ENCODE measurements at places on chromosomes 3 and 15.

DNA sequence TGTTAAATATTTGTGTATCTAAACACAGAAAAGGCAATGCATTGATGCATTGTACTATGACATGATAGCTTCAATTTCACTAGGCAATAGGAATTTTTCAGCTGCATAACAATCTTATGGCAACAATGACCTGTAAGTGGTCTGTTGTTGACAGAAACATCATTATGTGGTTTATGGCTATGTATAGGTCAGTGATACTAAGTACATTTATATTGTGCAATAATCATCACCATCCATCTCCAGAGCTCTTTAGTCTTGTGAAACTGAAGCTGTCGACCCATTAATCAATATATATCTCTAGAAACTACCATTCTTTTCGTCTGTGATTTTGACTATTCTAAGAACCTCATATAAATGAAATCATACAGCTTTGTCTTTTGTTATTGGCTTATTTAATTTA lies 200.1 kb upstream of the ZNF717 start:
- no peak for DNase-seq

GRCh38 chr3:56624725-56625124 lies 58.3 kb downstream of the TASOR start:
- no peak for DNase-seq

DNA sequence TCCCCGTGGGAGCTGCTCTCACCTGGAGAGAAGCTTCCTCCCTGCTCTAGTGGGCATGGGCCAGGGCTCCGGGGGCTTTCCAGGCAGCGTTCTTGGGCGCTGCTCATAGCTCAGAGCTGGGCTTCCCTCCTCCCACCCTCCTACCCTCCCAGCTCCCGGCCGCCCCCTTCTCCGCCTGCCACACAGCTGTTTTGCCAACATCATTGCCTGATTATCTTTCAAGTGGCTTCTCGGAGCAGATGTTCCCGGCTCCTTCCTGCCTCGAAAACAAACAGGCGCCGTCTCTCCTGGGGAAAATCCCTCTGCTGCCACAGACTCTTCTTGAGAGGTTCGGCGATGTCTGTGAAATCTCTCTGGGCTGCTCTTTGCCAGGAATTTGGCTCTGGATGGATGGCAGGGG lies 195.6 kb downstream of the RPLP1 start:
- DNase-seq = peak; percentile 34

GRCh38 chr3:66656609-66657008 lies 155.8 kb upstream of the LRIG1 start:
- DNase-seq = no peak

DNA sequence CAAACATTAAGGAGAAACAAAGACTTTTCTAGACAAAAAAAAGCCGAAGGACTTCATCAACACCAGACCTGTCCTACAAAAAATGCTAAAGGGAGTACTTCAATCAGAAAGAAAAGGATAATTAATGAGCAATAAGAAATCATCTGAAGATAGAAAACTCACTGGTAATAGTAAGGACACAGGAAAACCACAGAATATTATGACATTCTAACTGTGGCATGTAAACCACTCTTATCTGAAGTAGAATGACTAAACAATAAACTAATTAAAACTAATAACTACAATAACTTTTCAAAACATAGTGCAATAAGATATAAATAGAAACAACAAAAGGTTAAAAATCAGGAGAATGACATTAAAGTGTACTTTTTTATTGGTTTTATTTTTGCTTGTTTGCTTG lies 584.5 kb upstream of the CCDC54 start:
- DNase-seq = no peak

DNA sequence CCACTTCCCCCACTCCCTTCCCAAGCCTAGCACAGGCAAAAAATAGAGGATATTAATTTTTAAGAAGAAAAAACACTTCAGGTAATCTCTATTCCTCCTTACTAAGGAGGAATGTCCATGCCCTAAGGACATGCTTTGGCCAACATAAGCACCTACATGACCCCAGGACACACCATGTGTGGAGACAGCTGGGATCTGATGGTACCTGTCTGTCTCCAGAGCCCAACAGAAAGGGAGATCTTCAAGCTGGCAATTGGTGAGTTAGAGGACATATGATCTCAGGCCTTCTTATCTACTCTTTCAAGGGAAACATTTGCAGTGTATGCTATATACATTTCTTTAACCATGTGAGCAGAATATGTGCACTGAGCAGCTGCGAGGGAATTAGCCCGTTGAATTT lies 7.0 kb downstream of the TM4SF4 start:
- no peak for DNase-seq

GRCh38 chr3:119524931-119525662 lies 26.8 kb downstream of the TIMMDC1 start:
- no peak for DNase-seq

DNA sequence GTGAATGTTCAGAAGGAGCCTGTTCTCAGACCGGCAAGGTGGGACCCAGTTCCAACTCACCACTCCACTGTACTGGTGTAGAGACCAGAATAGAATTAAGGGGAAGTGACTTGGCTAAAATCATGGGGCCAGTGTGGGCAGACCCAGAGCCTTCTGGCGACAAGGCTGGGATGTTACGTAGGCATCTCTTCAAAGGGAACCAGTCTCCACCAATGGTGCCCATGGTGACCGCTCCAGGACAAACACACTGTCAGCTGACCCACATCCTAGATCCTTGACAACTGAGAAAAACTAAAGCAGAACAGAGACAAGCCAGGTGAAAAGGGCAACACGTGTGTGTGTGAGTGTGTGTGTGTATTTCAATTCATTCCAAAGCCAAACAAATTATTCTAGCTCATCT lies 321.7 kb upstream of the FRG2C start:
- DNase-seq = no peak

DNA sequence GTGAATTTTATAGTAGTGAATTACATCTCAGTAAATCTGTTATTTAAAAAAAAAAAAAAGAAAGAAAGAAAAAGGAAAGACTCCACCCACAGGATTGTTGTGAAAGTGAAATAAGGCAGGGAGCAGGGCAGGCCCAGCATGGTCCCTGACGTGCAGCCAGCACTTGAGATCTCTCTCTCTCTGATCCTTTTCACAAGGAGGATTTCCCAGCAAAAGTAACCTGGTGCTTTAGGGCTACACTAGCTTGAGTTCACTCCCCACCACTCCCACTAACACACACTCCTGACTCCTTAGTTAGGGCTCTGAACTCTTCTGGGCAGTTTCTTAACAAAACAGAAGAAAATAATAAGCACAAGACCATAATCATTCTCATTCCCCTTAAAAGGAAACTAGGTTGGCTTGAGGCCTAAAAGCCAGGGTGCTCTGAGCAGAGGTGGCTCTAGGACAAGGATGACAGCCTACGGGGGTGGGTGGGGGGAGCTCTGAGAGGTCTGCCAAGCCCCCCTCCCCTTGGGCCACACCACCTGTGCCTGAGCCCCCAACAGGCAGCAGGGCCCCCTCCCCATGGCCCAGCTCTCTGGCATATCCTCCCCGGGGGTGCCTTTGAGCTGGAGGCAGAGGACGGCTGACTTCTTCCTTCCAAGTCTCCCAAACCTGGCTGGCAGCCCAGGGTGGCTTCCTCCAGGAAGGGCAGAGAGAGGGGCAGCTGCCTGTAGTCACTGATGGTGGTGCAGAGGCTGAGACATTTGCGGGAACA lies 856 bp downstream of the TMEM40 start:
- no peak for DNase-seq

GRCh38 chr3:129077222-129077621 lies 16.6 kb downstream of the GP9 start:
- DNase-seq = no peak

- DNase-seq = no peak
Measured at GRCh38 chr15:43465100-43465499, 27.9 kb downstream of the TP53BP1 start.

- DNase-seq = no peak
Measured at GRCh38 chr3:150030841-150031240, 60.1 kb upstream of the PFN2 start.

GRCh38 chr3:2958551-2958950 lies 151.6 kb downstream of the IL5RA start:
- no peak for DNase-seq

- no peak for DNase-seq
Measured at GRCh38 chr15:96849271-96849900, 518.9 kb downstream of the NR2F2 start.

DNA sequence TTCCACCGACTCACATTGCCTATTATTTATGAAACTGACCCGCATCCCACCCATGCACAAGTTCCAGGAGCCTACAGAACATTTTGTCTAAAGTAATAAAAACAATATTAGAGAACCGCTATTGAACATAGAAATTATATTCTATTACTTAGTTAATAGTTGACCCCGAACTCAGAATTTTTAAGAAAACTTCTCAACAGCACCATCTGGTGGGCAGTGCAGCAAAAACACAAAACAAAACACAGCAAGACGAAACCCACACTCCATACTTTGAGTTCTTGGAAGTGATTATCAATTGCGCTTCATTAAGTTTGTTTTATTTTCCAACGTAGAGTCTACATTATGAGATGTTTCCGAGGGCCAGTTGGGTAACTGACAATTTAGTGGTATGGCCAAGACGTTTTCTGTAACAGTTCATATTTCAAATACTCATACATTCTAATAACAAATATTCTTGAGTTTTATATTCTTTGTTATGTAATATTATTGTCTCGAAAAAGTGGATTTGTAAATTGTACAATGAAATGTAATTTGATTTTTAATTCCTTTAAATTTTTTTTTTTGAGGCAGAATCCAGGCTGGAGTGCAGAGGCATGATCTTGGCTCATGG lies 24.0 kb upstream of the C3orf70 start:
- no peak for DNase-seq

DNA sequence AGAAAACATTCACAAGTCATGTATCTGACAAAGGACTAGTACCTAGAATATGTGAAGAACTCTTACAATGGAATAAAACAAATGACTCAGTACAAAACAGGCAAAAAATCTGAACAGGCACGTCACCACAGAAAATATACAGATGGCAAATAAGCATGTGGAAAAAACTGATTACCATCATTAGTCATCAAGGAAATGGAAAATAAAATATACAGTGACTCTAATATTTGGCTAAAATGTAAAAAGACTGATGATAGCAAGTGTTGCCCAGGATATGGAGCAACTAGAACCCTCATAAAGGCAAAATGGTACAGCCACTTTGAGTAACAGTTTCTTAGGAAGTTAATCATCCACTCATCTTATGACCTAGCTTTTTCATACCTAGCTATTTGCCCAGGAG lies 95.8 kb upstream of the ABHD17C start:
- DNase-seq = no peak

DNA sequence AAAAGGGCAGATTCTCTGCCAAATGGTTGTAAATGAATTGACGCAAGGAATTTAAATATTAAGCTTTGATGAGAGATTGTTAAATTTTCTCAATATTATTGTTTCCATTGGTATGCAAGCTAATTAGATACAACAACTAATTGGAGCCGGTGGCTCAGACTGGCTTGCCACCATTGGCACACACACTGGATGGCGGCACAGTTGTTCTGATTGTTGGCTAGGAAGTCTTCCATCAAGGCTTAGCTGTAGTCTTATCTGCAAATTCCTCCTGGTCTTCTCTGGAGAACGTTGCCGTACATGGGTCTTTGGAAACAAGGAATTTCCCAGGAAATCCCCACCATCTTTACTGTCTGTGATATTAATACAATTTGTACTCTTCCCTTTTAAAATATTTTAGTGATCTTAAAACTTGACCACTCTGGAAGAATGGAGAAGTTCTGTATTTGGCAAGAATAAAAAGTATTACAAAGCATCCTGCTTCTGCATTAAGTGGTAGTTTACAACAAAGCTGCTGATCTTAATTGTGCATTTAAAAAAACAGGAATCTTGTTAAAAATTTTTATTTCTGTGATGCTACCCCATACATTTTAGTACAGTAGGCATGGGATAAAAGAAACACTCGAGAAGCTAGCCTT lies 126.5 kb downstream of the UBE2E2 start:
- DNase-seq = no peak

DNA sequence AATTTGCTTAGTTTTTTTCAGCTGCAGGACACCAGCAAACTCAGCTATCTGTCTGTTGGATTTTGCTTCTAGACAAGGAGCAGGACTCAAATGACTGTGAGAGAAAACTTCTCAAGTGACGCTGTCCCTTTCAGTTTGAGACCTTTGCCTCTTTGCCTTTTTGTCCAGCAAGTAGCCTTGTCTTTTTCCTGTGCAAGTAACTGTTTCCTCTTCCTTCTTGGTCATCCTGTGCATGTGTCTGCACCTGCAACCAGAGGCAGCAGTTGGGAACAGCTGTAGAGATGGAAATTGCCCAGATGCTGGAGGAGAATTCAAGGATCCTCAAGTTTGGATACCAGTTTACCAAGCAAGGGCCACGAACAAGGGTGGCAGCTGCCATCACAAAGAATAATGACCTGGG lies 23.3 kb upstream of the TMOD3 start:
- DNase-seq = no peak

- DNase-seq = no peak
Measured at GRCh38 chr3:111627092-111627491, 31.9 kb upstream of the ZBED2 start.

- peak; percentile 19 for DNase-seq
Measured at GRCh38 chr3:178454726-178455125, 81.5 kb upstream of the KCNMB2 start.

GRCh38 chr3:28682121-28682520 lies 333.5 kb upstream of the AZI2 start:
- no peak for DNase-seq

DNA sequence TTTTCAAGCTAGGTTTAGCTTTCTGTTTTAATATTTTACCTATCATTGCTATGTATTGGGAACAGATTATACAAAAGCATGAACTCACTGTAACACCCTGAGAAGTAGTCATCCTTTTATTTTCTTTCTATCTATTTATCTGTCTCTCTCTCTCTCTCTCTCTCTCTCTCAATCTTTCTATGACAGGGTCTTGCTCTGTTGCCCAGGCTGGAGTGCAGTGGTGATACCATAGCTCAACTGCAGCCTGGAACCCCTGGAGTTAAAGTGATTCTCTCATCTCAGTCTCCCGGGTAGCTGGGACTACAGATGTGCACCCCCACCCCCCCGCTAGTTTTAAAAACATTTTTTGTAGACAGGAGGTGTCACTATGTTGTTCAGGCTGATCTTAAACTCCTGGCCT lies 28.9 kb downstream of the PRTG start:
- no peak for DNase-seq

DNA sequence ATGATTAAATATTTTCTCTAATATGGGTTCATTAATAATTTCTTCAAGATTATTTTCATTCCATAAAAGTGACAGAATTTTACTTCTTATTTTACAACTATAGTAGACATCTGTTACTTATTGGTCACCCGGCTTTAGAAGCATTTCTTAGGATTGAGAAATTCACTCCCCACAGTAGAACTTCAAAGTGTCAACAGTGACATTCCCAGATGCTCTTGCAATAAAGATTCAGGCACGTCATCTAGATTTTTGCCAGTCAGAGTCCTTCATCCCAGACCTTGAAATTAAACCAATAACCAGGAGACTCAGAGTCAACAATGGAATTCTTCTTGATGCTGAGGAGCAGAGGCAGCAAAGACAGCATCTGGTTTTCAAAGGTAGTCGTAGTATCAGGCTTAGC lies 190.8 kb downstream of the VGLL3 start:
- DNase-seq = no peak

GRCh38 chr3:111648991-111649579 lies 53.9 kb upstream of the ZBED2 start:
- DNase-seq = no peak

- no peak for DNase-seq
Measured at GRCh38 chr15:28001641-28002040, 97.5 kb downstream of the OCA2 start.

- DNase-seq = no peak
Measured at GRCh38 chr3:15535732-15536131, 14.2 kb upstream of the COLQ start.

GRCh38 chr3:169526246-169526645 lies 137.3 kb downstream of the MECOM start:
- DNase-seq = no peak

Measured in breast epithelium (tissue), 4 donors.